ENCODE measurements at places on chromosomes 4 and X.

DNA sequence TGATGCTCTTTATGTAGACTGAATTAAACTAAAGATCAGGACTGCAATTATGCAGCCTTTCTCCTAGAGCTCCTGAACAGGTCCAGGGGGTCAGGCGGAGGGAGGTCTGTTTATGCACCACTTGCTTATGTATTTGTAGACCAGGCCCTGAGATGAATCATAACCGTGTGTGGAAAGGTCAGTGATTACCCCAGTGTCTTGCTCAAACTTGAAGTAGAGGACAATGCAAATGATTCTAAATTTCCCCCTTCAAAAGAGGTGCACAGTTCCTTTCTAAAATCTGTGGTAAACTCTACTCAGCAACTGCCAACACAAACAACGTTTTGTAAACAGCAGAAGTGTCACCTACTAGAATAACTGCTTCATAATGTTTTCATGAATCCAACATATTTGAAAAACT lies 13.0 kb upstream of the TBC1D9 start:
- no peak for DNase-seq

DNA sequence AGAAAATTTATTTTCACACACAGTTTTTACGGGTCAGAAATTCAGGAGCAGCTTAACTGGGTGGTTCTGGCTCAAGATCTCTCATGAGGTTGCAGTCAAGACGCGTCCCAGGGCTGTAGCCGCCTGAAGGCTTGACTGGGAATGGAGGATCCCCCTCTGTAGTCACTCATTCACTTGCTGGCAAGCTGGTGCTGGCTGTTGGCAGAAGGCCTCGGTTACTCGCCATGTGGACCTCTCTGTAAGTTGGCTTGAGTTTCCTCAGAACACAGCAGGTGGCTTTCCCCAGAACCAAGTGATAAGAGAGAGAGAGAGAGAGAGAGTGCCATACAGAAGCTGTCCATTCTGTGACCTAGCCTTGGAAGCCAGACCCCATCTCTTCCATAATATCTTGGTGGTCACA lies 132.8 kb downstream of the DCLK2 start:
- no peak for DNase-seq

DNA sequence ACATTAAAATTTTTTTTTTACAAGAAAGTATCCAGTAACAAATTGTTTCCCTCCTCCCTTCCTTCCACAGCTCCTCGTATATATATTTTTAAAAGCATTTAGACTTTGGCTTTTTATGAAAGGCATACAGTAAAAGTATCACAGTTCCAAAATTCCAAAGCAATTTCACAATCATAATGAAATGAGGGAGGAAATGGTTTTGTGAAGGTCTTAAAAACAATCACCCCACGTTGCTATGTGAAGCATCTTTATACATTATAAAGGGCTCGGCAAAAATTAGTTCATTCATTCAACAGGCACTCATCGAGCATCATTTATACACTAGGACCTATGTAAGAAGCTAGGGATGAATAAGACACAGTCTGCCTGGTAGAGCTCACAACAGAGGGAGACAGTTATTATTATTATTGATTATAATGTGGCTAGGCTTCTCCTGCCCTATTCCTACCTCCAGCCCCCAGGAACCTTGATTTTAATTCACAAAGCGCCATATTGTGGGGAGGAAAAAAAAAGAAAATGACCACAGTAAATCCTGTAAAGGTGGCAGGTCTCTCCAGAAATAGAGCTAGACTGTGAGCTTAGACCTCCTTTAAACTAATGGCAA lies 239.9 kb downstream of the MAML3 start:
- no peak for DNase-seq

DNA sequence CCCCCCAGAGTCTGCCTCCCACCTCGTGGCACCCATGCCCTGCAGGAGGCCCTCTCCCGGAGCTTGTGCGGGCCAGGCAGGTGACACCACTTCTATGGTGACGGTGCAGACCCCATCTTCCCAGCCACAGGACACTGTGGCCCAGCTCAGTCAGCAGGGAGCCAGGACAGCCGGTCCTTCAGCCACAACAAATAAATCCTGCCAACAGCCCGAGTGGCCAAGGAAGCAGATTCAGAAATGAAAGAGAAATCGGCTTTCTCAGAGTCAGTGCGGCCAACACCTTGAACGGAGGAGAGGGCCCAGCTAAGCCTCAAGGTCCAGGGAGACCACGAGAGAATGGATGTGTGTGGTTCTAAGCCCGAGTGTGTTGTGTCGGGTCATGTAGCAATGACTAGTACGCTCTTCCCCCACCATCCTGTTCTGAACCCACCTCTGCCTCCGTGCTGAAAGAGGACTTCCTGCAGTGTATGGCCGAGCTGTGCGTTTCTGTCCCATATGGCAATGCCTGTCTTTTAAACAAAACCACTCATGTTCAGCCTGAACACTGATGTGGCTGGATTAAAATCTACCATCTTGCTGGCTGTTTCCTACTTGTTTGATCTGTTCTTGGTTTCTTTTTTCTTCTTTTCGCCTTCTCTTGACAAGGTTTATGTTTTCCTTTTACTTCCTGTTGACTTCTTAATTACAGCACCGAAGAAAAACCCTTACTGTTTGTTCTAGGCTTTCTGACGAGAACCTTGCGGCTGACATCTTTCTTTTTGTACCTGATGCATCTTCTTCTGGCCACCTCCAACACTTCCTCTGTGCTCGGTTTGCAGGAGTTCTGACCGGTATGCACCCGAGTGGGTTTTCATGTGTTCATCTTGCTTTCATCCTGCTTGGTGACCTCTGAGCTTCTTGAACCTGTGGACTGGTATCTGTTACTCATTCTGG lies 53.1 kb downstream of the GAK start:
- DNase-seq: no peak

- DNase-seq: peak; percentile 32
These were observed 2.4 kb upstream of the SH3KBP1 start for GRCh38 chrX:19889582-19890342.

- no peak for DNase-seq
These were observed 718.6 kb downstream of the CCSER1 start for GRCh38 chr4:90845777-90846176.

GRCh38 chr4:76088719-76089118 lies 14.2 kb downstream of the ART3 start:
- DNase-seq: no peak

- no peak for DNase-seq
These were observed 130.6 kb downstream of the IL1RAPL1 start for GRCh38 chrX:28717864-28718263.

GRCh38 chr4:55258152-55258865 lies 87.7 kb upstream of the SRD5A3 start:
- DNase-seq: no peak

- DNase-seq: no peak
These were observed 25.2 kb upstream of the ANAPC4 start for GRCh38 chr4:25351777-25352416.

DNA sequence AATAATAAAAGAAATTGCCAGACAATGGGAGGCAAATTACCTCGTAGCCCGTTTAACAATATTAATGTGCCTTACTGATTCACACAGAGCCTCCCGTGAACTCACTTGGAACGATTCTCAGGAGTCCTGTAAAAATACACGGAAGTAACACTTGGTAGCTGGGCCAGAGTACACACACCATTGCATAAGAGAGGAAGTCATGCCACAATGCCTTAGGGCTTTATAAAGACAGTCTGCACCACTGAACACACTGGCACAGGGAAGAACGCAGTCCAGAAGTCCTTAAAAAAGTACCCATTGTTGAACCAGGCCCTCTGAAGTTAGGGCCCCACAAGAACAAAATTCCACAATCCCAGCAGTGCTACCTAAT lies 15.1 kb downstream of the SLC2A9 start:
- DNase-seq: no peak

DNA sequence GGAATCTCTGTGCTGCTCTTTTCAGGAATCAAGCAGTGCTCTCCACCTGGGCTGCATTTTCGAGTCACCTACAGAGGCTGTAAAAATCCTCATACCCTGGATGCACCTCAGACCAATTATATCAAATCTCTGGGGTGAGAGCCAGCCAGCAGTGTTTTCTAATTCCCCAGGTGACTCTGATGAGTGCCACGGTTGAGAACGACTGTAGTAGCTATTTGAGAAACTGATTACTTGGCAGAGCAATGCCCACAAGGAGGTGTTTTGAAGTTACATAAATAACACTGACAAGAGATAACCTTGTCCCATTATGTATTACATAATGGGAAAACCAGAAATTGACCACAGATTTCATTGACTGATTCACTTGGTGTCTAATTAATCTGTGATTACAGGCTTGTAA lies 46.8 kb downstream of the CLCN4 start:
- no peak for DNase-seq

- DNase-seq: no peak
These were observed 97.7 kb downstream of the MAMLD1 start for GRCh38 chrX:150460781-150461180.

DNA sequence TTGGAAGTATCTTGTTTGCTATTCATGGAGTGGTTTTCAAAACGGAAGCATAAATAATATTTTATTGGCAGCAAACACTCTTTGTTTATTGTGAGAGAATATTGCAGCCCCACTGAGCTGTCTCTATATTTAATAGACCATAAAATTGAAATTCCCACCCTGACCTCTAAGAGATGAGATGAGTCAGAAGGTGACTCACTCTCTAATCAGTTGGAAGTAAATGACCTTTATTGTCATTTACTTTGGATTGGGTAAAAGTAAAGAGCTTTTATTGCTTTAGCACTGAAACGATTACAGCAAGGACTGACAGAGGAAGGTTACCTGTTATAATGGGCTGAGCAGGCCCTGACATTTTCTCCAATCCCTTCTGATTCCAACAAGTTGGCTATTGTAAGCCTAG lies 55.0 kb downstream of the SYTL5 start:
- no peak for DNase-seq

- DNase-seq: no peak
These were observed 62.9 kb downstream of the MAOA start for GRCh38 chrX:43718956-43719355.

GRCh38 chr4:174702979-174703478 lies 126.0 kb downstream of the GLRA3 start:
- DNase-seq: no peak

GRCh38 chr4:140170299-140170698 lies 16.3 kb upstream of the MAML3 start:
- no peak for DNase-seq

DNA sequence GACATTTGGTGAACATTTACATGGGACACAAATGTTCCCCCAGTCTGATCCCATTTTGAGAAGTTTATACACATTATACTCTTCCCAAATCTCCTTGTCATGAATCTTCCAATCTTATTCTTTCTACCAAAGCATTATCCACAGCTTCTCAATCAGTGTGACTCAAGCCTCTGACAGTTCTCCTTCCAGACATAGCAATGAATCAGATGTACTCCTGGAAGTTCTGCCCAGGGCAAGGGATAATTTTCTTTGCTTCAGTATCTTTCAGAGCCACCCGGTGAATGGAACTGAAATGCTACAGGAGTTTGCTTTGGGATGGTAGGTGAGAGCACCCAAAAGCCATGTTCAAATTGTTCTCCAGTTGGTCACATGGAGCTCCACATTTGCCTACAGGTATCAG lies 145.5 kb downstream of the ANXA5 start:
- DNase-seq: no peak

- no peak for DNase-seq
These were observed 92.7 kb downstream of the SHISA3 start for GRCh38 chr4:42490015-42490414.

Data from WERI-Rb-1 (cell line).